Breast epithelium (tissue), 4 donors: ENCODE measurements at places on chromosomes 4 and X. TPM values are rescaled to one million over a fixed set of nuclear protein-coding genes. Genes with fewer than 3 reads are reported as not detected.

- H3K27me3 ChIP-seq, result no peaks in the 10 kb centered on the region
- no peak overlapping the region for H3K4me3 ChIP-seq
- H3K27ac ChIP-seq, result no peak overlapping the region
- no peaks in the 10 kb centered on the region for H3K36me3 ChIP-seq
Measured at GRCh38 chr4:35228313-35228712, 1016.0 kb downstream of the ARAP2 start.

Gene ETDB
- not detected for total RNA-seq

DNA sequence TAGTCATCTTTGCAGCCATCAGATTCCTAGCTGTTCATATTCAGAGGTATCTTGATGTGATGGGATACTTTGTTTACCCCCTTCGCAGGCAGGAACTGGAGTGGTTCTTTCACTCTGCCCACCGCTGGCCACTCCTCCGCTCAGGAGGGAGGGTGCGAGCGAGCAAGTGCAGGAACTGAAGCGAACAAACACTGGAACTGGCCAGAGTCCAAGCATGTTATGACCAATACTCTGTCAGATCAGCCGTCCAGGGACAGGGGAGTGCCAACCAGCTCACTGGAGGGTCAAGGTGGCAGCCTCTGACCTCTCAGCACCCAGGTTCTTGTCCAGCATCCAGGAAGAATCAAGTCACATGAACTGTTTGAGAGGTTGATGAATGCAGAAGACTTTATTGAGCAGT is 18.0 kb upstream of the MANBA start:
- no peak for DNase-seq
- H3K27ac ChIP-seq, result no peak overlapping the region
- no peak overlapping the region for H3K4me3 ChIP-seq
- no peaks in the 10 kb centered on the region for H3K4me1 ChIP-seq

DNA sequence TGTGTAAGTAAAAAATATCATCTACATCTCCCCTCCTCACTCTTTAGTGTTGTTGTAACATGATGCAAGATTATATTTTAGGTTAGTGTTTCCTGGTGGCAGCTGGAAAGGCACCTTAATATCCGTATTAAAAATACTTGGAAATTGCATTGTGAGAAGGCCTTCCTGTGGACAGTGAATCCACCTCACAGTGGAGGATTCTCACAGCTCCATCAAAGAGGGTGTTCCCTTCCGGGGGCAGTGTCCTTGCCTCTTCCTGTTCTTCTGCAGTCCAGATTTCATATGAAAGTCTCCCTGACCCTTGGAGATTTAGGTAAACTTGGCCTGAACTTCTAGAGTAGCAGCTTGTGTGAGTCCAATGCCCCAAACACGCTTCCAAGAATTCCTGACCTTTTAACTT is 29.9 kb upstream of the GAB1 start:
- H3K4me3 ChIP-seq, result no peak overlapping the region
- no peaks in the 10 kb centered on the region for H3K36me3 ChIP-seq
- no peaks in the 10 kb centered on the region for H3K27me3 ChIP-seq
- H3K4me1 ChIP-seq, result no peaks in the 10 kb centered on the region
- DNase-seq, result no peak
- H3K27ac ChIP-seq, result no peak overlapping the region

Gene FAM53A
- 3.7 TPM for total RNA-seq

- H3K4me1 ChIP-seq, result no peaks in the 10 kb centered on the region
- H3K27me3 ChIP-seq, result peaks cover 24% of the 10 kb centered on the region
- H3K36me3 ChIP-seq, result no peaks in the 10 kb centered on the region
- DNase-seq, result no peak
Measured at GRCh38 chrX:46179748-46180147, 365.5 kb downstream of the ZNF674 start.

Gene RNF128
- total RNA-seq, result 17.1 TPM

DNA sequence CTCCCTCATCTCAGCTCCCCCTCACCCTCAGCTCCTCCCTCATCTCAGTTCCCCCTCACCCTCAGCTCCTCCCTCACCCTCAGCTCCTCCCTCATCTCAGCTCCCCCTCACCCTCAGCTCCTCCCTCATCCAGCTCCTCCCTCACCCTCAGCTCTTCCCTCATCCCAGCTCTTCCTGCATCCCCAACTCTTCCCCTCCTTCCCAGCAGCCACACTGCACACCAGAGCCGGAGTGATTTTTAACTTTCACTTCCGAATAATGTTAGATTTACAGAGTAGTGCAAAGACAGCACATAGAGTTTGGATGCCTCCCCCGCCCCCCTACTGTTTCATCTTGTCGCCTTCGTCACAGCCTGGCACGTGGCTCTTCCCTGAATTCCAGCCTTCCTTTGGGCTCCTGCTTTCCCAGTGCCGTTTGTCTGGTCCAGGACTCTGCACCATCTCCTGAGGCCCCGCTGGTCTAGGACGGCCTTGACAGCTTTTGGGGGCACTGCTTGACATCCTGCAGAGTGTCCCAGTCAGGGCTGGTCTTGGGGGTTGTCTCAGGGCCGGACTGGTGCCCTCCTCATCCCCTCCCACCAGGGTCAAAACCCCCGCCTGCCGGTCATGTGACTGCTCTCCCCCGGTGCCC is 110.2 kb downstream of the FAM53A start:
- H3K27me3 ChIP-seq, result peaks cover 6% of the 10 kb centered on the region
- no peaks in the 10 kb centered on the region for H3K4me1 ChIP-seq
- DNase-seq, result no peak
- H3K27ac ChIP-seq, result no peak overlapping the region
- no peaks in the 10 kb centered on the region for H3K36me3 ChIP-seq

DNA sequence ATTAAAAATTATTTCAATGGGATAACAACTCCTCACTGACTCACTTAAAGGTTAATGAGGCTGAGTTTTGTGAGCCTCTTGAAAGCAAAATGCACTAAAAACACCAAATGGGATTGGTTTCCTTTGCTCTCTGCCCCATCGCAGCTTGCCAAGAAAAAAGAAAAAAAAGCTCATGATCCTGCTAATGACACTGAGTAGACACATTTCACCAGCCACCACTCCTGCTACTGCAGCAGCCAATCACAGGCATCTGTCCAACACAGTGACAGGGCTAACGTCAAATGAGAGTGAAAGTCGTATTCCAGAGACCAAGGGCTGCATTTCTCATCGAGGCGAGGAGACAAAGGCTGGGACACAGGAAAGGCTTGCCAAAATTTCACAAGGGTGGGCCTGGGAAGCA is 5.2 kb downstream of the APBB2 start:
- no peaks in the 10 kb centered on the region for H3K36me3 ChIP-seq
- H3K27ac ChIP-seq, result no peak overlapping the region
- H3K27me3 ChIP-seq, result no peaks in the 10 kb centered on the region

- H3K27ac ChIP-seq, result no peak overlapping the region
- H3K36me3 ChIP-seq, result no peaks in the 10 kb centered on the region
- no peaks in the 10 kb centered on the region for H3K27me3 ChIP-seq
- H3K4me3 ChIP-seq, result no peak overlapping the region
Measured at GRCh38 chr4:52431869-52432268, 227.2 kb downstream of the USP46 start.

Gene SYTL5
- 10.0 TPM for total RNA-seq

Gene GRIA3
- total RNA-seq, result 1.9 TPM

GRCh38 chrX:119398587-119398973 is 556 bp upstream of the SLC25A43 start:
- no peak for DNase-seq
- H3K4me1 ChIP-seq, result no peaks in the 10 kb centered on the region
- no peaks in the 10 kb centered on the region for H3K36me3 ChIP-seq
- H3K4me3 ChIP-seq, result peak overlapping the region; percentile 76

Gene PNCK
- total RNA-seq, result 0.73 TPM

GRCh38 chr4:52510939-52511565 is 148.0 kb downstream of the USP46 start:
- no peaks in the 10 kb centered on the region for H3K27me3 ChIP-seq
- no peak for DNase-seq
- no peak overlapping the region for H3K27ac ChIP-seq

DNA sequence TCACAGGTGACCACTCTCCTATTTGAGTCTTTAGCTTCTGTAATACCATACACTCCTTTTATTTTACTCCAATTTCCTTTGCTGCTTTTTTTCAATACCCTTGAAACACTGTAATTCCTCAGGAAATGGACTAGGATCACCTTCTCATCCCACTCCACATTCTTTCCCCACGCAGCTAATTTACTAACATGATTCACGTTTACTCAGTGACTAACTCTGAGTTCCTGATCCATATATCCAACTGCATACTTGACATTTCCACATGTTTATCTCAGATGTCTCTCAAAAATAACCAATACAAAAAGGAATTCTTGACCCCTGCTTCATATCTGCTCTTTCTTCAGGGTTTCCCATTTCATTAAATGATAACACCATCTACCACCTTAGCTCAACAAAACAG is 19.9 kb downstream of the RPS6KA6 start:
- no peak for DNase-seq
- H3K36me3 ChIP-seq, result no peaks in the 10 kb centered on the region
- H3K4me1 ChIP-seq, result no peaks in the 10 kb centered on the region

Gene TBX22
- total RNA-seq, result not detected

- H3K27me3 ChIP-seq, result no peaks in the 10 kb centered on the region
- no peak overlapping the region for H3K27ac ChIP-seq
- H3K4me1 ChIP-seq, result no peaks in the 10 kb centered on the region
- no peak for DNase-seq
- H3K4me3 ChIP-seq, result no peak overlapping the region
Measured at GRCh38 chr4:88063634-88064296, 56.3 kb downstream of the PKD2 start.

Gene OCIAD1
- 101 TPM for total RNA-seq

- H3K36me3 ChIP-seq, result no peaks in the 10 kb centered on the region
- H3K27ac ChIP-seq, result peak overlapping the region; percentile 97
- DNase-seq, result no peak
- peak overlapping the region; percentile 95 for H3K4me3 ChIP-seq
- H3K27me3 ChIP-seq, result no peaks in the 10 kb centered on the region
- H3K4me1 ChIP-seq, result no peaks in the 10 kb centered on the region
Measured at GRCh38 chr4:148443512-148444295, 1.5 kb upstream of the NR3C2 start.
